ENCODE measurements at places on chromosomes 16 and 17. TPM values are rescaled to one million over a fixed set of nuclear protein-coding genes. Genes with fewer than 3 reads are reported as not detected.

C16orf86 gene
- total RNA-seq, result 4.9 TPM

KRTAP29-1 gene
- not detected for total RNA-seq

CD300A gene
- total RNA-seq, result 5.5 TPM

KRTAP4-11 gene
- not detected for total RNA-seq

KCNH4 gene
- total RNA-seq, result not detected

PIPOX gene
- 2.1 TPM for total RNA-seq

MYH13 gene
- total RNA-seq, result not detected

CACNA1G gene
- 39.1 TPM for total RNA-seq

GNG13 gene
- total RNA-seq, result not detected

TEKT5 gene
- total RNA-seq, result not detected

CYGB gene
- 7.9 TPM for total RNA-seq

HOXB9 gene
- 0.10 TPM for total RNA-seq

CFAP97D1 gene
- not detected for total RNA-seq

RTN4RL1 gene
- total RNA-seq, result 1.4 TPM

LGALS9C gene
- not detected for total RNA-seq

EFNB3 gene
- 2.7 TPM for total RNA-seq

All from ovary (tissue), 10 donors.